ENCODE measurements at places on chromosomes 7 and 10.

GRCh38 chr7:96596120-96596826, 113.4 kb downstream of the SEM1 start:
- DNase-seq: peak; percentile 98

DNA sequence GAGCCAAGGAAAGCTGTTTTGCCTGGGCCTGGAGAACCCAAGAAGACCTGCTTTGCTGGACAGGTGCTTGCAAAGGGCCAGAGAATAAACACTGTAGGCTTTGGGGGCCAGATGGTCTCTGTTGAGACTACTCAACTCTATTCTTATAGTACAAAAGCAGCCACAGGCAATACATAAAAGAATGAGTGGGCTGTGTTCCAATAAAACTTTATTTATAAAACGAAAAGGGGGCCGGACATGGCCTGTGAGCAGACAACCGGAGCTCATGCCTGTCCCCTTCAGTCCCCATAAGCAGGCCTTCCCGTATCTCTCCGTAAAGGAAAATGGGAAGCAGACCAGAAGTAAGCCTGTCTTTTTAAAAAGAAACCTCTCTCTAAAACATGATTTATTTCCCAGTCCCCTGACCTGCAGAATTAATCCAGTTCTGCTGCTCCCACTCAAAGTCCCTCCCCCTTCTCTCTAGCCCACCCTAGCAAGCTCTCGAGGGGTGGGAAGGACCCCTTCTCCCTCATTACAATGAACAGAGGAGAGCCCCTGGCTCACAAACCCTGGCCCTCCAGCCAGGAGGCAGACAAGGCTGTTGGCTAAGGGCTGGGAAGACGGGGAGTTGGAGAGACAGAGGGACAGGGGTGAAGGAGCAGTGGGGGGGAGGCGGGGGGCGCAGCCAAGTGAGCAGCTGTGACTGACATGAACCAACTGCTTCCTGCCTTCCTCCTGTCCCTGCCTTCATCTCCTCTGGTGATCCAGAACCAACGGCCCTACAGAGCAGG, 177.8 kb downstream of the NEURL1 start:
- no peak for DNase-seq

DNA sequence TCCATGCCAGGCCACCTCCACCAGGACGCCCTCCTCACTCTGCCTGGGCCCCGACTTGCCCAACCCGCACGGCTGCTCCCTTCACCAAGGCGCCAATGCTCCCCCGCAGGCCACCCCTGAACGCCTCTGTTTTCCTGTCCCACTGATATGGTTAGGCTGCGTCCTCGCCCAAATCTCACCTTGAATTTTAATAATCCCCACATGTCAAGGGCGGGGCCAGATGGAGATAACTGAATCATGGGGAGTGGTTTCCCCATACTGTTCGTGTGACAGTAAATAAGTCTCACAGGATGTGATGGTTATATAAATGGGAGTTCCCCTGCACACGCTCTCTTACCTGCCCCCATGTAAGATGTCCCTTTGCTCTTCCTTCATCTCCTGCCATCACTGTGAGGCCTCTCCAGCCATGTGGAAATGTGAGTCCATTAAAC, 29.8 kb downstream of the RSU1 start:
- no peak for DNase-seq

GRCh38 chr7:1812509-1813393, 142.7 kb downstream of the ELFN1 start:
- DNase-seq: no peak

DNA sequence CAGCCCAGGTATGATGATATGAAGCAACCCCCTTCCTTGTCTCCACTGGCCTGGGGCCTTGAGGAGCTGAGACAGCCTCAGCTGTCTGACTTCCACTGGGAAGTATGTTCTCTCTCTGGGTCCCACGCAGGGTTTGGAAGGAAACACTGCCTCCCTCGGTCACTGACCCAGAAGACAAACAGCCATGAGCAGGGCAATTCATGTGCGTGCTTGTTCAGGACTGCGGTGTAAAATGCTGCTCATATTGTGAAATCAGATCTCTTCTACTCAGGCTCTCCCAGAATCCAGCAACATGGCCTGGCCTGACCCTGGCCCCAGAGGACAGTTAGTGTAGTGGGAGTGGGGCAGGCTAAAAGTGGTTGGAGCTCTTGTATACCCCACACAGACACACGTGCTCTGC, 2.8 kb downstream of the CLCN1 start:
- DNase-seq: no peak

DNA sequence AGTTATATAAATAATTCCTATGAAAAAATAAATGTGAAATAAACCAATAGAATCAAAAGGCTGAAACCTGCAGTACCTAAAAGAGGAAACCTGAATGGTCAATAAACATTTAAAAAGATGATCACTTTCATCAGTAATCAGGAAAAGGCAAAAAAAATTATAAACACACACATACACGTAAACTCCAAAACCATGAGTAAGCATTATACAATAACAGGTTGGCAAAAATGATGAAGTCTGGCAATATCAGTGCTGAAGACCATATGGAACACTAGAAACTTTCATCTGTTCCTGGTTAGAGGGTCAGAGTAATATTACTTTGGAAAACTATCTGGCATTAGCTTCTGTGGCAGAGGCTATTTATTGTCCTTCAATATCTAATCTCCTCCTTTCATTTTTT, 38.5 kb downstream of the PTF1A start:
- DNase-seq: no peak

DNA sequence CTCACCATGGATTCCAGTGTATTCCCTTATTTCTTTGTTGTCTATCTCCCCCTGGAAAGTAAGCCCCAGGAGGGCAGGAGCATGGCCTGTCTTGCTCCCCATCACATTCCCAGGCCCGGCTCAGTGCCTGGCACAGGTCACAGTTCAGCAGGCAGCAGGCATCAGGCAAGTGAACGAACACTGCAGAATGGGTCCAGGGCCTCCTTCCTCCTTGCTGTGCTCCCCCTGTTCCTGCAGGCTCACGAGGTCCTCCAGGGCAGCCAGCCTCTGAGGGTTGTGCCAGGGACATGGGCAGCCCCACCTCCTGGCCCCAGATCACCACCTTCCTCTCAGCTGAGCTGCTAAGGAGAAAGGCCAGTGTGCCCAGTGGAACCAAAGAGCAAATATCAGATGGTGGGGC, 41.8 kb downstream of the PDLIM1 start:
- DNase-seq: no peak

- DNase-seq: no peak
These were observed 132.9 kb downstream of the LRRN3 start for GRCh38 chr7:111223802-111224253.

- no peak for DNase-seq
These were observed 28.4 kb upstream of the PDLIM1 start for GRCh38 chr10:95319239-95319638.

GRCh38 chr10:110446954-110447608, 50.6 kb upstream of the DUSP5 start:
- DNase-seq: no peak

DNA sequence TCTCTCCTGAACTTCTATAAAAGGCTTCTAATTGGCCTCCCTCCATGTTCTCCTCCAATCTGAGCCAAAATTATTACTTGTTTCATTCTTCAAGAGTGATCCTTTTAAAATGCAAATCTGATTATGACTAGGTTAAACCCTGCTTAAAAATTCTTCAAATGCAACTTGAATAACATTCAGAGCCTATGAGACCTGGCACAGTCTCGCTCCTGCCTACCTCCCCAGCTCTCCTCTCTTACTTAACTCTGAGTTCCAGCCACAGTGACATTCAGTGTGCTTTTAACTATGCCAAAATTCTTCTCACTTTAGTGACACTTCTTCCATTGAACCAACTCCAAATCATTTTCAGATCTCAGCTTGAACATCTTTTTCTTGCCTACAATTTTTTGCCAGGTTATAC, 68.8 kb downstream of the TMEM168 start:
- no peak for DNase-seq

GRCh38 chr10:72248468-72249151, 25.1 kb upstream of the DDIT4 start:
- no peak for DNase-seq

DNA sequence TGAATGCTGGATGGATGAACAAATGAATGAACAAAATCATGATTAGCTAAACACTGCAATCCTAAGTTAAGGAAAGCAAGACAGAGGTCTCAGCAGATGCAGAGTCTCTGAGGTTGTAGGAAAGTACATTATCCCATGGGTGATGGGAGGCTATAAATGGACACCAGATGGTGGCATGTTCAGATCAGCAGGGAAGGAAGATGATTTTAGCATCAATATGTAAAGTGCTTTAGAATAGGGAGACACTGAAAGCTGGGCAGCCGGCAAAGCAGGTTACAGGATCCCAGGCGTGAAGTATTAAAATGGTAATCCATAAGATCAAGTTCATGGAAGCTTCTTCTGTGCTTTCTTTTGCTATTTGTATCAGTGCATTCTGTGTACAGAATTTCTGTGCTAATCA, 7.9 kb upstream of the RAPGEF5 start:
- DNase-seq: peak; percentile 26

DNA sequence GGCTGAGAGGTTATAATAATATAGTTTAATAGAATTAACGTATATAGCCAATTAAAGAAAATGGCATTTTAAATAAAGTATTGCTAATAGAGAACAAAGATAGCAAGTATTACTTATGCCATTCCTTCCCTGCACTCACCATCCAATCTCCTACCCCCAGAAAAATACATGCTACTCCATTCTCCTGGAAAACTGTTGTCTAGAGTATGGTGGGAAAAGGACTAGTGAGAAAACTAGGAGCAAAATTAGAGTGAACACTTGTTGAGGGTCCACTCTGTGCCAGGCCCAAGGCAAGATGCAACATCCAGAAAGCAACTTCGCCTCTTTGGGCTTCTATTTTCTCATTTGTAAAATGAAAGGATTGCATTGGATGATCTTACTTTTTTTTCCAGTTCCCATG, 149.1 kb downstream of the CPED1 start:
- no peak for DNase-seq

DNA sequence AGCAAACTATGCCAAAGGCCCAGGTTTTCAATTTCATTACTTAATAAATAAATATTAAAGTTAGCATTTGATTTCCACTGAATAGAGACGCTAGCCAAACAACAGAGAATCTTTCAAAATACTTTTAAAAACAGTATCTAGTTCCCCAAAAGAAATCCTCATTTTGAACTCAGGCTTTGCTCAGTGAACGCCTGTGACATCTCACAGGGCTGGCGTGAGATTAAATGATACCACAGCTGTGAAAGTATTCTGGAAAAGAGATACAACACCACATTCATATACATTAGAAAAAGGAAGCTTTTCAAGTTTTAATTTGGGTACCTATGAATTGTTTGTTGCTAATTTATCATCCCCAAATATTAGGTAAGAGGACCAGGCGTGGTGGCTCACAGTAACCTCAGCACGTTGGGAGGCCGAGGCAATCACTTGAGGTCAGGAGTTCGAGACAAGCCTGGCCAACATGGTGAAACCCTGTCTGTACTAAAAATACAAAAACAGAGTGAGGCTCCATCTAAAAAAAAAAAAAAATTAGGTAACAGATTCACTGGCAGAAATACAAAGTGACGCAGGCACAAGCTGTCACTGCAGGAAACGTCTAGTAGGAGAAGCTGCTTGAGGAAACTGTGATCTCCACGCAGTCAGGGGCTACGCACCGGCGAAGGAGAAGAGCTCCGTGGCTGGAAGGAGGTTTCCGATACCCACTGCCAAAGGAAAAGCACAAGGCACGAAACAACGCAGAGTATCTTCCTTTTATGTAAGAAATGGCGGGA, 50.0 kb downstream of the AMZ1 start:
- DNase-seq: no peak

DNA sequence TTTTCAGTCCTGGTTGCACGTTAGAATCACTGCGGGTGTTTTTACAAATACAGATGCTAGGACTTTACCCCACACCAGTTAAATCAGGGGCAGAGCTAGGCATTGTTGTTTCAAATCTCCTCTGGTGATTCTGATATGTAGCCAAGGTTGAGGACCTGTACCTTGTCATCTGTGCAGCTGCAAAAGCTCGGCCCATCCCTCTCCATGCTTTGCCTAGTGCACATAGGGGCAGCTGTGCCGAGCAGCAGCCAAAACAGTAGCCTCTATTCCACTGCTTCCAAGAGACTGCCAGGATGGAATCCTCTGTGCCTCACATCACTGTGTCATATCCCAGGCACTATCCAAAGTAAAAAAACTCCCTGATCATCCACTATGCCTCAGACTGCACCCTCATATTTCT, 181.3 kb downstream of the CDK14 start:
- peak; percentile 20 for DNase-seq

GRCh38 chr10:661597-662222, 27.8 kb downstream of the DIP2C start:
- DNase-seq: no peak

DNA sequence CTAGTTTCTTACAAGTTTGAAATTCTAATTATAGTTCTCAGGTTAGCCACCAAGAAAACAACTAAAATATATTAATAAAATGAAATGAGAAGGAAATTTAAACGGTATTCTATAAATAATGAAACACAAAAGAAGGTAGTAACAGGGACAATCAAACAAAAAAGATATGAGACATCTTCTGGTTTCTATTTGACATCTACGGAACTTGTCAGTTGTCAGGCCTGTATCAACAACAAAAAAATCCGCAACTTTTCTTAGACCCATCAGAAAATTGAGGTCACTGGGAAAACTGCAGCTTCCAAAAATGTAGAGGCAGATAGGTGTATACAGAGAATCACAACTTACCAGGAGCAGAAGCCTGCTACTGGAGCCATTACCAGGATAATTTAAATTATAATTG, 70.6 kb downstream of the ZPBP start:
- DNase-seq: no peak

GRCh38 chr7:116766881-116767280, 94.9 kb downstream of the MET start:
- no peak for DNase-seq

DNA sequence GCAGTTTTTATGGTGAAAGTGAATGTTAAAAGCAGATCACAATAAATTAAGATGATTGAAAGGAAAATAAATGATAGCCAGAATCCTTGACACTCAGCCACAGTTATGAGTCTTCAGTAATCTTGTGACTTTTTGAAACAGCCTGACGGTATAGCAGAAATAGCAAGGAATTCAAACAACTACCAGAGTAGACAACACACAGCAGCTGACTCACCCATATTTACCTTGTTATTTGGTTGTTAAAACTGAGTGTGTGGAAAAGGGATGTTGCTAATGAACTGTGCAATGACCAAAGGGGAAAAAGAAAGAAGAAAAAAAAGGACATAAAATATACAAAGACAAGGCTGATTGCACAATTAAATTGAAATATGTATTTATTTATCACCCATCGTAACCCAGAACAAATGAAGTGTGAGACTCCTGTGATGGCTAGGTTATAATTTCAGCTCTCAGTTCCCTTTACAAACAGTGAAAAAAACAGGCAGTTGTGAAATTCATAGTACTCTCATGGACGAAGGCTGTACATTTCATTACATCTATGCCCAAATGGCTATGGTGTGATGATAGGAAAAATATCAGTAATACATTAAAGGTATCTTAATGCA, 1023.0 kb upstream of the SORCS1 start:
- DNase-seq: no peak

- DNase-seq: no peak
These were observed 39.0 kb upstream of the PTPRZ1 start for GRCh38 chr7:121833991-121834390.

GRCh38 chr7:90595801-90596670, at the start of gene CDK14:
Gene CDK14, plus strand, starts transcription at chr7:90596321. Its CDS starts 307 bp downstream, at chr7:90596628.
- DNase-seq: peak; percentile 76

- no peak for DNase-seq
These were observed 7.2 kb downstream of the SFMBT2 start for GRCh38 chr10:7403620-7404019.

- DNase-seq: peak; percentile 32
These were observed 213.1 kb downstream of the TPK1 start for GRCh38 chr7:144622745-144623144.
